Activated T-helper 2 cell treated with anti-CD3 and anti-CD28 coated beads, Interferon-gamma antibody, Interleukin-2, Interleukin-4, amounts not matched to agents 10 μg/mL and 5 μg/mL and 100 μg/mL, durations not matched to agents 14 hours and 24 hours and 36 hours (primary cell): ENCODE measurements at places on chromosomes 6 and 20.

DNA sequence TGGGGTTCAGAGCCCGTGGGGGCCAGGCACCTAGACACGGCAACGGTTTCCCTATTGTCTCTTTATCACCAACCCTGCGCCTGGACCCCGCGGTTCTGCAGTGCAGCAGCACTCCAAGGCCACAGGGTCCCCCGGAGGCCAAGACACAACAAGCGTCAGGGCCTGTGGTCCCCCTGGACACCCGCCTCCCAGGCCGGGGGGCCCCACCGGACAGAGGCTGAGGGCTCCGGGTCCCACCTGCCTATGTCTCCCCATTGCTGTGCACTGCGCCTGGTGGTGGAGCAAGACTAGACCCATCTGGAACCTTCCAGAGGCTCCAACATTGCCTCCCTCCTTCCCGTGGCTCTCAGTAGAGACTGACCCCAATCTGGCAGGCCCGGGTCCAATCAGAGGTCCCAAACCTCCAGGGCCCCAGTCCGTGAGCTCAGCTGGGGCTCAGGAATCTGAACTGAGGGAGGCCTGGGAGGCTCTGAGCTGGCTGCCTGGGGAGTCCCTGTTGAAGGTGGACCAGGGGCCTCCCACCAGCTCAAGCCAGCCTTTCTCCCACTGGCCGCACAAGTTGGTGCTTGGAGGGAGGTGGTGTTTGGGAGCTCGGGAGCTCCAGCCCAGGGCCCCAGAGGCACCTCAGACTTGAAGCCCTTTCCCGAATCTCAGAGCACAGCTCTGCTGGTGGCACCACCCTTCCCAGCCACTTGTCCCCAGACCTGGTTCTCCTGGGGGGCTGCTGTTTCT, 8.8 kb downstream of the GATA5 start:
- DNase-seq = no peak

- DNase-seq = no peak
Measured at GRCh38 chr20:8368670-8369069, 236.6 kb downstream of the PLCB1 start.

- no peak for DNase-seq
Measured at GRCh38 chr6:108666656-108667260, 106.0 kb downstream of the FOXO3 start.

DNA sequence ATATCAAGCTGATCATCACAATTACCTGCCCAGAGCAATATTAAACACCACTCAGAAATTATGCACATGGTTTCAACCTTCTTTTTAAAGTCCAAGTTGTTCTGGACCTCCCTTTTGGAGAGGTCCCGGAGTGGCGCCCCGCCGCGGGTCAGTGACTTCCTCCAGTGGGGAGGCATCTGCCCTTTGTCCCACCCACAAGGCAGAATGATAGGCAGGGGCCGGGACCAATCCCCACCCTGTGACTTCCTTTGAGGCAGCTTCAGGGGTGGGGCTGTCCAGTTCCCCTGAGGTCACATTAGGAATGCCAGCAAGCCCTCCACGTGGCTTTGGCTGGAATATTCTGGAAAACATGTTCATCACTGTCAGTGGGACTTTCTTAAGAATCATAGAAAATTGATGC, 207.0 kb downstream of the ANKRD60 start:
- DNase-seq = no peak

DNA sequence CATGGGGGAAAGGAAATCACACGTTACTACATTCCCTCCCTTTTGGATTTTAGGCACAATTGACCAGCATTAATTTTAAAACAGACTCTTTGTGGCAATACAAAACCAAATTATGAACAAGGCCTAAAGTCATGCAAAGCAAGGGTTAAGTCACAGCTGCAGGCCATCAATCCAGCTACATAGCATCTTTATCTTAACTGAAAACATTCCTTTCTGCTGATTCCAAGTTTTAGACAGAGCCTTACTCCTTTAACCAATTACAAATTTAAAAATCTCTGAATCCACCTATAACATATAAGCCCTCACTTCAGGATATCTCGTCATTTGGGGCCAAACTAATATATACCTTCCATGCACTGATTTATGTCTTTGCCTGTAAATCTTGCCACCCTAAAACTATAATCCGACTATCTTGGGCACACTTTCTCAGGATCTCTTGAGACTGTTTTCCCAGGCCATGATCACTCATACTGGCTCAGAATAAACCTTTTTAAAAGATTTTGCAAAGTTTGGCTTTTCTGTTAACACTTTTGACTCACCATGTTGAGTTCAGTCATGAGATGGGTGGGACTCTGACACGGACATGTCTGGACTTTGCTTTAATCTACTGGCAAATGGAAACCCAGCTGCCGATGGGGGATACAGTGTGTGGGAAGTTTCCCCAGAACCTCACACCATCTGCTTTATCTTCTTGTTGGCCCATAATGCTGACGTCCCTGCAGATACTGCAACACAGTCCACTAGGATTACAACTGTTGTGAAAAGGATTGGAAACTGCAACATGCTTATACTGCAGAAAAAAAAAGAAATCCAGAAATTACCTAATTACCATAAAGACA, 757.0 kb downstream of the PTPRT start:
- DNase-seq = no peak

- no peak for DNase-seq
Measured at GRCh38 chr6:131858765-131859415, 51.1 kb downstream of the ENPP1 start.

- DNase-seq = no peak
Measured at GRCh38 chr6:144262470-144263369, 22.4 kb upstream of the UTRN start.

GRCh38 chr6:154381548-154381947, 24.9 kb upstream of the IPCEF1 start:
- DNase-seq = no peak

DNA sequence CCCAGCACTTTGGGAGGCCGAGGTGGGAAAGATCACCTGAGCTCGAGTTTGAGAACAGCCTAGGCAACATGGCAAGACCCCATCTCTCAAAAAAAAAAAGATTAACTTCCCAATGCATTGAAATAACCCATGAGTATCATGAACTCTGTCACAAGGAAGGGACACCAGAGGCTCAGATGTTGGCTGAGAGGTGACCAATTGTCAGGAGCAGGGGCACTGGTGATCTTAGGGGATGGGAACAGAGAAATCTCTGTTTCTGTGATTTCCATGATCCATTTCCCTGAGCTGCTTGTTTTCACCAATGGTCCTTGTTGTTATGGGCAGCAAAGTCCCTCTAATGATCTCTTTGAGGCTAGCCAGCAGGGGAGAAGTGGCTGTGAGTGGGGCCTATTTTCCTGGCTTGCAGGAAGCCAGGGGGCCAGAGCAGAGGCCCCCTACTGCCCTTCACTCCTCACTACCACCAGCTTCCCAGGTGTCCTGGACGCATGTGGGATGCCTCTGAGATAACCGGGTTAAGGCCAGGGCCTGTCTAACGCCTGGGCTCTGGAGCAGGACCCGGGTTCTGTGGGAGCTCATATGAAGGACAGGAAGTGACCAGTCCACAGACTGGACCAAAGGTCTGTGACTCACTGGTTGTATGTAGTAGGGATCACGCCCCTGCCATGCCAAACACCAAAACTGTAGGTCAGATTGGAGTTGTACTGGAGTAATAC, 54.4 kb downstream of the PCNA start:
- no peak for DNase-seq

GRCh38 chr6:6474170-6474920, 114.2 kb upstream of the LY86 start:
- DNase-seq = no peak

DNA sequence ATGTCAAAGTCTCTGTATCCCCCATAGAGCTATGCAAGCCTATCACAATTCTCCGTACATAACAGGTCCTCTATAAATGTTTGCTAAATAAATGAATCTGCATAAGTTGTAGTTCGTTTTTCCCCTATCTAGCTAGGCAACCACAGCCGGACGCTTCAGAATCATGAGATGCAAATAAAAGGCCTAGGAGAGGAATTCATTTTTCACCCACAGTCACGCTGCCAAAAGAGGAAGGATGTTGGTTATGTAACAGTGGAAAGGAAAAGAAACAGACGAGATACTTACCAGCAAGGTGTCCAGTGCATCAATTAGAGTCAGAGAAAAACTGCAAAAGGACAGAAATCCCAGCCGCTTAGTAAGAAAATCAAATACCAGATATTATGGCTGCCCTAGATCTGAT, 2.4 kb downstream of the EDEM2 start:
- DNase-seq = no peak

DNA sequence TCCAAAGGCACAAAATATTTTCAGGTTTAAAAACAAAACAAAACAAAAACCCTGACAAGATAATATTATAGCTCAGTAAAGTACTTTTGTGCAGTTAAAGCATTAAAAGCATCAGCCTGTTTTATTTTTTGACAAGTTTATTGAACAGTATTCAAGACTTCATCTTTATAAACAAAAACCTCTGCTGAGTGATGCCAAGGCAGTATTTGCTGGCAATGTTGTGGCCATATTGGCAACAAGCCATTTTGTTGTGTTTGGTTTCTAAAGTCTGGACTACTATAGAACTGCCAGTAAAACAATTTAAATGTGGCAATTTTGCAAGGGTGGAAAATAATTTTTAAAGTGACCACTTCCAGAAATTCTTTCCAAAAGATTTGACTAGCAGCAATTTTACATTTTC, 15.9 kb downstream of the CPNE1 start:
- no peak for DNase-seq

- no peak for DNase-seq
Measured at GRCh38 chr6:14790976-14791375, 454.9 kb upstream of the JARID2 start.

DNA sequence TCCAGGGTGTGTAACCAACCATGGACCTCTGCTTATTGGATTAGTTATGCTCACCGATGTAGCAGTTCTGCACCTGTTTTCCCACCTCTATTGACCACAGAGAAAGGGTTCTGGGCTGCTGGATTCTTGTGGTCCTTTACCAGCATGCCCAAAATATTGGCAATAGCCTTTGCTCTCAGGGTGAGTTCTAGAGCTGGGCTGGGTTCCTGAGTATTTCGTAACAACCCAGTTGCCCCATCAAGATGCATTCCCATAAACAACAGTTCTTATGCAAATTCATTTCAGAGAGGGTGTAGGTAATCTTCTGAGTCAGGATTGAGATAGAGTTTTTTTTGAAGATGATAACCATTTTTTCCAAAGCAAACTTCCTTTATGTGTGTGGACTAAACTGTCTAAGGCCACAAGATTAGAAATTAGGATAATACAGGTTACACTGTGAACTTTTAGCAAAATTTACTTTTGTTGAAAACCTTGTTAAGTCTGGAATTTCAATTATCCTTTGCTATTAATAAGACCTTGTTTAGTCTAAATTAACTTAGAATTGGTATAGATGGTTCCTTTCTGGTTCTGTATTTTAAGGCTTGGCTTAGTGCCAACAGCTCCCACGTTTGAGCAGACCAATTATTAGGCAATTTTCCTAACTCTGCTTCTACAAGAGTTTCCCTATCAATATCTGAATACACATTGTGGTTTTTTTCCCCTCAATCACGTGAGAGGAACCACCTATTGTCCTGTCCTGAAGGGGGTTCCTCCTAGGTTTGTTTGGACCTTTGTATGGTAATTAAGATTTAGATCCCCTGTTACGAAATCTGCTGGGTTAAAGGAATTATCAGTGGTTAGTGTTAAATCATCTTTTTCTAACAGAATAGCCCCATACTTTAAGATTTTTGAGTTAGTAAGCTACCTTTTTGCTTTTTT, 46.1 kb downstream of the TBX18 start:
- no peak for DNase-seq

DNA sequence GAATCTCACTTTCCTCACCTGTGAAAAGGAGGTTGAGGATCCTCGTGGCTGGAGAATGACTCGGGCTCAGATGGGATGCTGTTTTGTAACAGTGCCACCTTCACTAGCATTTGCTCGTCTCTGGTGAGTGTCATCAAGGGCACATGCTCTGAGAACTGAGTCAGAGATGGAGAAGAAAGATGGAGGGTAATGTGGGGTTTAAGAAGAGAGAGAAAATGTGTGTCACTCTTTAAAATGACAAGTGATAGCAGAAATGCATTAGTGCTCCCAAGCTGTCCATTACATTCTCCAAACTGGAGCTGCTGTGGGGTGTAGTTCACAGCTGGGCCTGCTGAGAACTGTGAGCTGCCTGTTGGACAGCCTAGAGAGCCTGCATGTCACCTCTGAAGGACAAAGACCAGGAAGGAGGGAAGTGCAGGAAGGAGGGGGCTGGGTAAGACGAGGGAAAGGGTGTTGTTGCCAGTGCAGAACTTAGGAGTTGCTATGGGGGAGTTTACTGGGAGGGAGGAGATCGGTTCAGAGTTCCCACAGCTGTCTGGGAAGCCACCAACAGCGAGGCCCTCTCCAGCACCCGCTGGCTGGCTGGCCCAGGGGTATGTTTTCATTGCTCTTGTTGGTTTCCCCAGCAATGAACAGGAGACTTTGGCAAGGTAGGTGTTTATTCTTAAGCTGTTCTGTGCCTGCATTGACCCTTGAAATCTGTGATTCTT, 19.8 kb downstream of the GMPR start:
- DNase-seq = no peak

DNA sequence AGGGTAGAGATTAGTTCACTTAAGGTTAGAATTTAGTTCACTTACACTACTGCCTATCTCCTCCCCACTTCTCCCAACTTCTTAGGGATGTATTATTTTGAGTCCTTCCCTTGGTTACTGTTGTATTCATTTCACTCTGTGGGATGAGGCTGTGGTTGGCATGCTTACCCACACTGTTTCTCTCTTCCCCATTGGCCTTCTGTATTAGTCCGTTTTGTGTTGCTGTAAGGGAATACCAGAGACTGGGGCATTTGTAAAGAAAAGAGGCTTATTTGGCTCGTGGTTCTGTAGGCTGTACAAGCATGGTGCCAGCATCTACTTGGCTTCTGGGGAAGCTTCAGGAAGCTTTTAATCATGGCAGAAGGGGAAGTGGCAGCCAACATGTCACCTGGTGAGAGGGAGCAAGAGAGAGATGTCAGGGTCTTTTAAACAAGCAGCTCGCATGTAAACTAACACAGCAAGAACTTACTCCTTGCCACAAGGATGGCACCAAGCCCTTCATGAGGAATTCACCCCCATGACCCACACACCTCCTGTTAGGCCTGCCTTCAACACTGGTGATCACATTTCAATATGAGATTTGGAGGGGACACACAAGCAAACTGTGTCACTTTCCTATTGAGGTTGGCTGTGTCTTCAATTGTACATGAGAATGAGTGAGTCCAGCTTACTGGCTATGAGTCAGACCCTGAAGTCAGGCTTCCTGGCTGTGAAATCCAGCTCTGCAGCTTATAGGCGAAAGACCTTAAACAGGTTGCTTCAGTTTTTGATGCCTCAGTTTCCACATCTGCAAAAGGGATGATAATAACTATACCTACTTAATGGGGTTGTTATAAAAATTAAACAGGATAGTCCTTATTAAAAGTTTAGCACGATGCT, 53.3 kb downstream of the SYNDIG1 start:
- no peak for DNase-seq
